ENCODE measurements at places on chromosomes 6 and 20.

DNA sequence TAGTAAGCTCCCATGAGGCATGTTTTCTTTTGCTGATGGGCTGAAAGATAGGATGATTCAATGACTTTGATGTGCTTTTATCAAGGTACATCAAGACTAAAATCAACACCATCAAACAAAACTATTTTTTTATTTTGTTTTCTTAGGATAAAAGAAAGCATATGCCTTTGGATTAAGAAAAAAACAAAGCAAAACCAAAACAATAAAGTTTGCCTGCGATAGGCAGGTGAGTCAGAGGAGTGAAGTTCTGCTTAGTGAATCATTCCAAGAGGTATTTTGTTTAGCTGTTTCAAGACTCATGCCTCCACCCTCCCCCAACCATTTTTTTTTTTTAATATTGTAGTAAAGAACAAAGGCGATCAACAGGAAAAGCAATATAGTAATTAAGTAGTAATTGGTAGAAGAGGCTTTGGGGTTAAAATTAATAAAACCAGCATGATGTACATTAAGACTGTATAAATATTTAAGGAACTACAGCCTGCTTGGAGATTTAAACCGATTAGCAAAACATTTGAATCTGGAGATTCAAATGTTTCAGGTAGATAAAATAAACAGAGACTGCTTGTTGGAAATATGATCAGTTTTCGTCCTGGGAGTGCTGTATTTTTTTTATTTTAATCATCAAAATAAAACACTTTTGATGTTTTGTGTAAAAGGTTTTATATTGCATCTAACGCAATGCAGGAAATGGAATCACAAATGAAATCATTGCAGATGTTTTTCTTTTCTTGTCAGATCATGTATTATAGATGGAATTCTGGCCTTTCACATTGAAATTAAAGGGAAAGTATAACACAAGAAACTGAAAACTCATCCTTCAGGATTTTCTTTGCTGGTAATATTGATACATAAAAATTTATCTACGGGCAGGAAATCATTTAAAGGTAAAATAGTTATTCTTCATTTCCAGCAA is 482.3 kb upstream of the MANEA start:
- DNase-seq = no peak

DNA sequence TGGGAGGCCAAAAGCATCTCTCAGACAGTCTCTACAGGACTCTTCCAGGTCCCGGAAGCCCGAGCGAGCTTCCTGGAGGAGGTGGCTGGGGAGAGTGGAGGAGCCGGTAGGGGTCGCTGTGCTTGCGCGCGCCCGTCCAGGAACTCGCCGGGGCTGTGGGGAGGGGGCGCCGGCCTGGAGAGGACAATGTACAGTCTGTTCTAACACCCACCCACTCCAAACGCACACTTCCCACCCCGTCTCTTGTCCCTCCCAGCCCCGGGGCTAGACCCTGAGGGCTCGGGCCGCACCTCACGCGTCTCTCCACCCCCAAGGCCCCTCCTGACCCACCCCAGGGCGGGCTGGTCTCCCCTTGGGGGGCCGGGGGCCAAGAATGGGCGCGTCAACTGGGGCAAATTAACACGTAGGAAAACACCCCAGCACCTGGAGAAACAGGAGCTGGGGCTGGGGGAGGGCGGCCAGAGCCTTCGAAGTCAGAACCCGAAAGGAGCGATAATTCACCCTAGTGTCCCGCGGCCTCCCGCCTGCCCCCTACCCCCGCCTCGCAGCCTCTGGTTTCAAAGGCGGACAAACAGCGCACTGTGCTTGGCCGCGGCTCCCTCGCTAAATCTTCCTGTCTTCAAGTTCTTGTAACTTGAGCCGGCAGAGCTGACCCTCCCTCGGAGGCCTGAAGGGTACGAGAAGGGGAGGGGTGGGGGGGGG is 103.2 kb upstream of the FOXP4 start:
- peak; percentile 80 for DNase-seq

DNA sequence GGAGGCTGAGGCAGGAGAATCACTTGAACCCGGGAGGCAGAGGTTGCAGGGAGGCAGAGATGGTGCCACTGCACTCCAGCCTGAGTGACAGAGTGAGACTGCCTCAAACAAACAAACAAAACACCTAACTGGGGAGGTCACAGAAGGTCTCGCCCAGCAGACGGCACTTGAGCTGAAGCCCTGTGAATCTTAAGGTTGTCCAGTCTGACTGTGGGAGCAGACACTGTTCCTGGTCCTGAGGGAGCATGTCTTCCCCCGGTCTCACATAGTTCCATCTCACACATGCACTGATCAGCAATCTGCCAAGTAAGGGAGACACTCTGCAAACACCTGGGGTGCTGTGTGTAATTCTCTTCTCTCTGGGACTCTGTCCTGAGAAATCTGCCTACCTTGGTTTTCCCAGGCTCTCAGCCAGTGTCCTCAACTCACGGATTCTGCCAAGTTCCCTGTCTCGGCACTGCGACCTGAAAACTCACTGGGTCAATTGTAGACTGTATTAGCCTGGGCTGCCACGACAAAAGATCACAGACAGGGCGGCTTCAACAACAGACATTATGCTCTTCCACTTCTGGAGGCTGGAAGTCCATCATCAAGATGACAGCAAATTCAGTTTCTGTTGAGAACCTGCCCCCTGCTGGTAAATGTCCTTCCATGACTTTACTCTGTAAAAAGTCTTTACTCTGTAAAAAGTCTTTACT is 94.3 kb downstream of the JPH2 start:
- DNase-seq = peak; percentile 51

- no peak for DNase-seq
These were observed 85.5 kb upstream of the NT5E start for GRCh38 chr6:85364344-85364743.

- DNase-seq = no peak
These were observed 105.7 kb upstream of the FRMD1 start for GRCh38 chr6:168184701-168185100.

- DNase-seq = no peak
These were observed 15.1 kb downstream of the PDE7B start for GRCh38 chr6:135866445-135867123.

DNA sequence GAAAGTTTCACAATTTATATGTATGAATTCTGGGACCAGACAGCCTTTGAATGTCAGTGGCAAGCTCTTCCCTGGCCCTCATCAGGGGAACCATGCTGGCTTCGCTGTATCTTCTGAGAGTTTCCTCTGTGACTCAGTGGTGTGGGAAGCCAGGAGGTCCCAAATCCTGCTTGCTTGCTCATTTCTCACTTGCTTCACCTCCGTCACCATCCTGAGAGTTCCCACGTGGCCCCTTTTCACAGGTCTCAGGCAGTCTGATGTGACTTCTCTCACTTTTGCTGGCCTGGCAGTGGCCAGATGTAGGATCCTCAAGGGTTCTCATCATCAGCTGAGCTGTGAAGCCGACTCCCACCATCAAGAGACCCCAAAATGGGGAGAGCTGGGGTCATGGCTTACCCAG is 28.4 kb upstream of the RIN2 start:
- no peak for DNase-seq

DNA sequence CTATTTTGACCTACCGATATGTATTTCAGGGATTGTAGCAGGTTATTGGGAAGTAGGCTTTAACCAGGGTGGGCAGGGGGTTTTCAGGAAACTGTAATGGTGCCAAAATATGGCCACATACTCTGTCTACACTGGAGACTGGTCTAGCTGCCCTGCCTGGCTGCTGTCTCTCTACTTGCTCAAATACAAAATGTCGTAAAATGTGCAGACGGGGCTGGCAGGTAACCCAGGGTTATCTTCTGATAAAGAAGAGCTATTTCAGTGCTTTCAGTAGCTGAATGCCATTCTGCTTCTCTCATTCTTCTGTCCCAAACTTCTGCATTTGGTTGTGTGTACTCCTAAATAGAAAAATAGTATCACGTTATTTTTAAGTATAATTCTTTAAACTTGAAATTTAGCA is 616.2 kb downstream of the EPM2A start:
- no peak for DNase-seq

DNA sequence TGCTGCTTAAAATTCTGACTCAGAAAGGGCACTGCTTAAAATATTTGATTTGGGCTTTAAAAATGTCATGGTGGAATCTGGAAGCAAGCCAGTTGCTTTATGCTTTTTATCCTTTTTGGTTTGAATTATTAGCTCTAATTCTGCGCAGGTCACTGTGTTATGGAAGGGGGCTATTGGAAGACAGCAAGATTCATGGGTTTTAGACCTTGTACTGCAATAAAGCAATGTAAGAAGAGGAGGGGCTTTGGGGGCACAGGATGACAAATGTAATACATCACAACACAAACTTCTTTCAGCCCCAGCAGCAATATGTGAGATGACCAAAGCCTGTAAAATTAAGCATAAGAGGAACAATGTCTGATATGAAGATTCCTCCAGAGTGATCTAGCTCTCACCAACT is 68.4 kb downstream of the TFAP2B start:
- no peak for DNase-seq

DNA sequence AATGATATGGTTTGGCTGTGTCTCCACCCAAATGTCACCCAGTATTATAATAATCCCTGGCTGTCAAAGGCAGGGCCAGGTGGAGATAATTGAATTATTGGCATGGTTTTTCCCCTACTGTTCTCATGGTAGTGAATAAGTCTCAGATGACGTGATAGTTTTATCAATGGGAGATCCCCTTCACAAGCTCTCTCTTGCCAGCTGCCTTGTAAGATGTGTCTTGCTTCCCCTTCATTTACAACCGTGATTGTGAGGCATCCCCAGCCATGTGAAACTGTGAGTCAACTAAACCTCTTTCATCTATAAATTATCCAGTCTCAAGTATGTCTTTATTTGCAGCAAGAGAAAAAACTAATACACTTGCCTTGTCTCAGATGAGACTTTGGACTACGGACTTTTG is 907.3 kb upstream of the MANEA start:
- DNase-seq = no peak

- no peak for DNase-seq
These were observed 146.5 kb downstream of the TBC1D32 start for GRCh38 chr6:121187833-121188200.

DNA sequence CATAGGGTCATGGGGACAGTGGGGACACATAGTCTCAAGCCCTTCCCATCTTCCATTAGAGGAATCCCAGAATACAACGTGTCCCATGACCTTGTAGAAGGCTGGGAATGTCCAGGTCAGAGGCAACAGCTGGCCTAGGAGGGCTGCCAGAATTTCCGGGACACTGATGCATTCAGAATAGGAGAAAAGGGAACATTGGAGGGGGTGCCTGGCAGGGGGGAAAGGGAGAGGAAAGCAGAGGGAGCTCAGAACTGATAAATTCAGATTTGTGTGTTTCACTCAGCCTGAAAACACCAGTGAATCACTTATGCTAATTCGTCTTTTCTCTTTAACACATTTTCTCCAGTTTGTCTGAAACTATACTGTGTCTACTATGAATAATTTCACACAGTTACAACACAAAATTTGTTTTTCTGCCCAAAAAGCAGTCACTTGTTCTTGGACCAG is 35.5 kb upstream of the BMP2 start:
- no peak for DNase-seq

GRCh38 chr6:7902221-7902620 is 8.4 kb downstream of the TXNDC5 start:
- no peak for DNase-seq

Data from COLO829 (cell line).